ENCODE measurements at places on chromosomes 3 and 15.

- no peak for DNase-seq
Measured at GRCh38 chr3:143276592-143276991, 157.0 kb downstream of the CHST2 start.

GRCh38 chr3:71374582-71374981 lies 208.9 kb downstream of the FOXP1 start:
- DNase-seq, result no peak

DNA sequence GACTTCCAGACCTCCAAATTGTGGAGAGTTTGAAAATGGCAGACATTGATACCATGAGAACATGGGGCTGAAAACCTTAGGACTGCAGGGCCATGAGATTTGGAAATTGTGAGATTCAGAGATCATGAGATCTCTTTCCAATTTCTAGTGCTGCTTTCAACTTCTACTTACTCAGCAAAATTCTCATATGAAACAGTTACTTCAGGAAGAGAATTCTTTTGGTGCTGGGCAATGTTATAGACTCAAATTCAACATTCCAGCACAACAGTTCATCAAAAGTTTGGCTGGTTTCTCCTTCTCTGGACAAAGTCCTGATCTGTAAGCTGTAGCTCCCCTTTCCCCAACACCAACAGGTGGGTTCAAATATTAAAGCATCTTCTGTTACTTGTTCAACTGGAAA lies 506.9 kb upstream of the NECTIN3 start:
- no peak for DNase-seq

GRCh38 chr15:63052077-63052841 lies 9.7 kb downstream of the TPM1 start:
- no peak for DNase-seq

GRCh38 chr15:41276831-41277230 lies 45.8 kb downstream of the CHP1 start:
- DNase-seq, result no peak

DNA sequence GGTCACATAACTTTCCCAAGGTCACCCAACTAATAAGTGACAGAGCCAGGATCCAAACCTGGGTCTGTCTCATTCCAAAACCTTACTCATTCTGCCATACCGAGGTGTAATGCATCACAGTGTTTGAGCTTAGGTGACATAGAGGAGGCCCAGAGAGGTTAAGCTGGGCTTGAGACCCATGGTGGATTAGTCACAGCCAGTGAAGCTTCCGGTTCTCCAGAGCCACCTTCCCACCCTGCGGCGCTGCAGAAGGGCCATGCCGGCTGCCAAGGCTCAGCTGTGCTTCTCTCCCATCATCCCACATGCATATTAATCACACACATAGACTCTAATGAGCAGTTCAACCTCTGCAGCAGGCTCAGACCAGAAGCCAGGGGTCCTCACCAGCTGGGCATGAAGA lies 42.2 kb downstream of the SPSB4 start:
- DNase-seq, result no peak

GRCh38 chr3:122944671-122945161 lies 82.8 kb downstream of the SEMA5B start:
- no peak for DNase-seq

GRCh38 chr3:175129126-175129525 lies 270.0 kb downstream of the NAALADL2 start:
- DNase-seq, result no peak

Data from keratinocyte (primary cell).